NCI-H1930 (cell line): ENCODE measurements at places on chromosomes 1 and 21.
A peak's percentile ranks its signal among the peaks of the same experiment; 100 is the strongest.

GRCh38 chr1:64183395-64184002 is 19.9 kb upstream of the UBE2U start:
- no peak for DNase-seq

- DNase-seq: no peak
These were observed 1087.2 kb upstream of the B3GALT2 start for GRCh38 chr1:194273660-194274059.

- no peak for DNase-seq
These were observed 2.3 kb downstream of the DHX9 start for GRCh38 chr1:182841368-182841988.

DNA sequence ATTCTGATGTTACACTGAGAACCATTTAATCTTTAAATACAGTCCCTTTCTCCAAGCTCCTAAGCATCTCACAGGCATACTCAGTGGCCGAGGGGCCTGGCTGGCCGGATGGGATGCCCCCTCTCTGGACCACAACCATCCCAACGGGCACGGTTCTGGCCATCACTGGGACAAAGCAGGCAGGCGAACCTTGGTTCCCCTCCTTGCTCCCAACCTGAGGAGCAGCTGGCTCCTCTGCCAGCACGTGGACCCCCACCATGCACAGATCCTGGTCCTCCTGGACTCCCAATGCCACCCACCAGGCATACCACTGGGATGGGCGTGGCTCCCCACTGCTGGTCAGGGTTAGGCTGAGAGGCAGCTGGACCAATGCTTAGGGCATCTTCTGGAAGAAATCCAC is 19.8 kb upstream of the PRDM16 start:
- DNase-seq: no peak

GRCh38 chr1:60078182-60078581 is 4.6 kb upstream of the C1orf87 start:
- DNase-seq: no peak

DNA sequence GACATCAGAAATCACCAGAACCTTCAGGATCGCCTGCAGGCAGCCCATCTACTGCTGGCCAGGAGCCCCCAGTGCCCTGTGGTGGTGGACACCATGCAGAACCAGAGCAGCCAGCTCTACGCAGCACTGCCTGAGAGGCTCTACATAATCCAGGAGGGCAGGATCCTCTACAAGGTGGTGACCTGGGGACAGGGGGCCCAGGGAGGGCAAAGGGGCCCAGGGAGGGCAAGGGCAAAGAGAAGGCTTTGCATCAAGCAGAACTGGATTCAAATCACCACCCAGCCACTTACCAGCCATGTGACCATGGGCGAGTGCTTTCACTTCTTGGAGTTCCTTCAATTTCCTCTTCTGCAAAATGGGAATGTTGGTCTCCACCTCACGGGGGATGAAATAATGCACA is 12.1 kb downstream of the DIO1 start:
- no peak for DNase-seq

DNA sequence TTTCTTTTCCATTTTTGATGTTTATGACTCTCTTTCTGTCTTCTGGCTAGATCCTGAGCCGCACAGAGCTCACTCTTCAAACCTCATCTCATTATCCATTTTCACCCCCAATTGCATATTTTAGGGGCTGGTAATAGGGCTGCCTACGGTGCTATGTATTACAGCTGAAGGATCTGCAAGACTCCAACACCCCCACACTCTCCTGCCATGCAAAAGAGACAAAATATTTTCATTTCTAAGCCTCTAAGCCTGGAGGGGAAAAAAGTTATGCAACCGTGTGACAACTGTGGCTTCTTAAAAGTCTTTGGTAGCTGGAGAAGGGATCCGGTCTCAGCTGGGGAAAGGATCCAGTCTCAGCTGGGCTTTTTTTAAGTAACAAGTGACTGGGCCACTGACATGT is 311.6 kb downstream of the NPHP4 start:
- no peak for DNase-seq

GRCh38 chr1:162689745-162690671 is 57.7 kb downstream of the DDR2 start:
- no peak for DNase-seq

GRCh38 chr1:44239331-44239960 is 26.2 kb downstream of the DMAP1 start:
- DNase-seq: no peak

- no peak for DNase-seq
These were observed 222.0 kb downstream of the KAZN start for GRCh38 chr1:14820295-14821085.

DNA sequence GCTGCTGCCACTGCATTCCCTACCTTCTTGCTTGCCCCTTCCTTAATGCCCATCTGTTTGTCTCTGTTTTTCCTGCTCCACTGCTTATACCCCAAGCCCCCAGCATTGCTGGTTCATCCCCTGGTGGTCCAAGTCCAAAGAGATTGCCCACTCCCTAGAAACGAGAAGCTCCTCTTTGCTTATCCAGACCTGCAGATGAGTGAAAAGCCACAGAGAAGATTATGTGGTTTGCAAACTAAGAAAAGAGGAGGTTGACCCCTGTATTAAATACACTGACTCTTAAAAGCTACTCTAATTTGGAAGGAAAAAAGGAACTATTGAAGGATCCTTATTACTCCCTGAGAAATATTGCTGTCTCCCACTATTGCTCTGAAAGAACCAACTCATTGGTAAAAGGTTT is 146.8 kb upstream of the RAB4A start:
- no peak for DNase-seq

DNA sequence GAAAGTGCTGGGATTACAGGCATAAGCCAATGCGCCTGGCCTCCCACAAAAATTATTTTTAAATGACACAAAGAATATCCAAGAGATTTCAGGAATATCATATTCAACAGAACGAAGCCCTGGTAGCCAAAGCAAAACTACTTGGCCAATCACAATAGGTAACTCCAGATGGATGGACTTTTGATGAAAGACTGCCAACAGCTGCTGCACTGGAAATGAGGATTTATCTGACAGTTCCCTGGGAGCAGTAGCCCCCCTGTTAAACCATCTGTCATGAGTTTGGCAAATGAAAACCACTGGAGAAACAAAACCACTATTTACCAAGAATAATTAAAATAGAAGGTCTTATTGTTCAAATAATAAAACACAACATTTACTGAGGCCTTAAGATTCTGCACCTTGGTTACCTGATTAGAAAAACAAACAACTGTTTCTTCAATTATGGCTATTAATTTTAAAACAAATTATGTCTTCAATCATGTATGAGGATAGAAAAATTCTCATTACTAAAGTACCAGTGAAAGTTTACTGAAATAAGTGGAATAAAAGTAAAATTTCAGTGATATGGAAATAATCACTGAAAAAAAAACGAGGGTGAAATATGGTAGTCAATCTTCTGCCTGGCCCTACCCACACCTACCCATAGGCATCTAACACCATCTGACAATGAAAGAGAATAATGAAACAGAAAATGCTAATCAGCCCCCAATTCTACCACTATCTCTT is 34.3 kb upstream of the PSMG1 start:
- DNase-seq: no peak

DNA sequence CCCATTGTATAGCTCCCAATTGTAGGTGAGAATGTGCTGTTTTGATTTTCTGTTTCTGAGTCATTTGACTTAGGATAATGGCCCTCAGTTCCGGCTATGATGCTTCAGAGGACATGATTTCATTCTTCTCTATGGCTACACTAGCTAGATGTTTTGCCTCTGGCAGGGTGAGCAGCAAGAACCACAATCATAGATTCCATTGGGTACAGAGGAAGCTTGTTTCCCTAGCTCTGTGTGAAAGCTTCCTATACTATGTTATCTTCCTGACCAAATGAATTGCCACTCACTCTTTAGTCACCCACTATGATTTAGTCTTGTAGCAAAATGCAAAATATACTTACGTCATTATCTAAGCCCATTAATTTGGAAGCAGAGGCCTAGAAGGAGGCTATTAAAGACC is 616.3 kb downstream of the PLA2G4A start:
- DNase-seq: no peak

DNA sequence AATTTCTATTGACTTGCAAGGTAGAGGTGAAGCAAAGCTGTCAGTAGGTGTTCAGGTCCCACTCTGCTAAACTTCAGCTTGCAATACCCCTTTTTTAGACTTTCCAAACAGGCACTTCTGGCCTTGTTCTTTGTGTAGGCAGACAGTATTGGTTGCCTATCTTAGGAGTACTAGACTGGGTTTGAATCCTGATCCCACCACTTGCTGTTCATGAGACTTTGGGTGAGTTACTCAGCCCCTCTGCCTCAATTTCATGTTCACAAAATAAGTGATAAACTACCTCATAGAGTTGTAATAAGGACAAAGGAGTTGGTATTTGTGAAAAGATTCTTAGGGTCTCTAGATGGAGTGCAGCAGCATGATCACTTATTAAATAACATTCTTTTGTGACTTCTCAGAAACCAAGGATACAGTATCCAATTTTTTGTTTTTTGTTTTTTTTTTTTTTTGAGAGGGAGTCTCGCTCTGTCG is 5.2 kb downstream of the RCC1 start:
- DNase-seq: no peak

- no peak for DNase-seq
These were observed 85.2 kb downstream of the DENND1B start for GRCh38 chr1:197690074-197690473.

DNA sequence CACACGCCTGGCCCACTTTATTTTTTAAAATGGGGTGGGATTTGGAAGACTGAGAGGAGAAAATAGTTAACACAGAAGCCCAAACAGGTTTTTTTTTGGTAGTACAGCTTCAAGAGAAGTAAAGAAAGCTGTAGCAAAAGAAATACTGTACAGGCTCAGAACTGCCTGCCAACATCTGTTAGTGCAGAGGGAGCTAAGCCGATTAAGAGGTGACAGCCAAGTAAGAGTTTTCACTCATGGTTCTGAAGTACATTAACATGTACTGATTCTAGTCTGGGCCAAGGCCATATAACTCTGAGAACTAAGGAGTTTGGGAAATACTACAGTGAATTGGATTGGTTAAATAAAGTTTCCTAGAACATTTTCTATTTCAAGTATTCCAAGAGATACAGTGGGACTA is 51.6 kb downstream of the EIF2B3 start:
- no peak for DNase-seq

GRCh38 chr1:220207411-220207810 is 64.8 kb downstream of the RAB3GAP2 start:
- no peak for DNase-seq

DNA sequence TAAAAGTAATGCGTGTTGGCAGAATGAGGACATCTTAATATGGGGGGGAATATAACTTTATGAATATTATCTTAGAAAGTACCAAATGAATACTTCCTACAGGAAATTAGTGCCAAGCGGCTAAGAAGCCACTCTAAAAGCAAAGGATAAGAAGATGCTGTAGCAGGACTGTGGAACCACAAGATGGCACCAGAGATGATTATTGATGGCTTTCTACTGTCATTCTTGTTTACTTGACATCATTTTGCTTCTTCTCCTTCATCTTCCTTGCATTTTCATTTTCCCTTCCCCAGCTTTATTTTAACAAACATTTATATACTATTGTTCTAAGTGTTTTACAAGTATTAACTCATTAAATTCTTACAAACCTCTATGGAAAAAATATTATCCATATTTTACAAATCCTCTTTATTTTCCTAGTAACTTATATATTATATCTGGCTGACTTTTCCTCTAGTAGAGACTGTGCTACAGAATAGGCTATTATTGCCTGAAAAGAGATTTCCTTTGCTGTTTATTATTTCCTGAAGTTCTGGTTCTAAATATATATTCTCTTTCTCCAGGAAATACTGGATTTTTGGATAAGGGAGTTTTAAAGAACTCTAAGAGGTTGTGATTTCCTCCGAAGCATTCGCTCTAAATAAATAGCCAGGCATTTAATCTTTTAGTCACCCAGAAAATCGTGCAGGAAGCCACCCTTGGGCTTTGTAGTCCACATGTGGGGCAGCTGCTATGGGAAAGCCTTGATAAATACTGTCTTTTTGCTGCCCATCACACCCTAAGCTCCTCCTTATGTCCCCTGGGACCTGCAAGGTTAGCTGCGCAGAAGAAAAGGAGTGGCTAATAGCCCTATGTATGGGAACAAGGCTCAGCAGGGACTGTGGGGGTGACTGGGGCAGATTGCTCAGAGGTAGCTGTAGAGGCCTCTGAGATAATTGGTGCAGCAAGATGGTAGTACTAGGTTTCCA is 69.8 kb downstream of the TPR start:
- DNase-seq: no peak

- no peak for DNase-seq
These were observed 360.7 kb downstream of the CAMTA1 start for GRCh38 chr1:7145947-7146346.

- DNase-seq: no peak
These were observed 13.1 kb downstream of the RNF187 start for GRCh38 chr1:228500143-228500734.

- no peak for DNase-seq
These were observed 20.7 kb upstream of the IKBKE start for GRCh38 chr1:206449565-206449964.

DNA sequence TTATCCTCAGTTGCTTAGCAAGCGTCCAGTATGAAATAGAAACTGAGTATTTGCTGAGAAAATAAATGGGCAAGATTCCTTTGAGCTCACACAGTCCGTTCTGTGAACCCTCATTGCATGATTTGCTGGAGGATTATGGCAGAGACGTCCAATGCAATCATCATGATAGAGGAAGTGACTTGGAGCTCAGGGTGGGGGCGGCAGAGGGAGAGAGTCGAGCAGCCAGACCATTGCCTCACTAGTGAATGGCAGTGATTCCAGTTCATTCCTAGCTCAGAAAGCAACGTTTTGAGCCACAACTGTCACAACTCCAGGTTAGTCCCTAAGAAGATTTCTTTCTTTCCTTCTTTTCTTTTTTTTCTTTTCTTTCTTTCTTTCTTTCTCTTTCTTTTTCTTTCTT is 27.5 kb upstream of the COL9A2 start:
- no peak for DNase-seq

DNA sequence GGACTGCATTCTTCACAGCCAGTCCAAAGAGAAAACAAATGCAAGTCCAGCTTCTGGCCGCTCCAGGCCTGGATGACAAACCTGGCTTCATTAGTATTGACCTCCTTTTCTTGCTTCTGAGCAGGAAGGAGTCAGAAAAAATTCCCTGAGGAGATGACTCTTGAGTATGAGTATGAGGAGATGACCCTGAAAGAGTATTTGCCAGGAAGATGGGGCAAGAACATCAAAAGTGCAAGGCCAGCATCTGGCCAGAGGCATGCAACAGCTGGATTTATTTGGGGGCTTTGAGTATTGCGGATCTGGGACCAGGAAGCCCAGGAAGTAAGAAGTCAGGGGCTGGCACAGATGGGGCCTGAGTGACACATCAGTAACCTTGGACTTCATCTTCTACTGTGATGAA is 113.9 kb downstream of the GLIS1 start:
- no peak for DNase-seq

GRCh38 chr1:10474613-10475507 is at the start of gene PEX14:
Gene PEX14, plus strand, starts transcription at chr1:10474950. Its CDS starts 17 bp downstream, at chr1:10474967.
- peak; percentile 68 for DNase-seq

- DNase-seq: no peak
These were observed 28.5 kb upstream of the LRRC8C start for GRCh38 chr1:89604414-89604735.
